ENCODE measurements at places on chromosomes 3 and 15.

DNA sequence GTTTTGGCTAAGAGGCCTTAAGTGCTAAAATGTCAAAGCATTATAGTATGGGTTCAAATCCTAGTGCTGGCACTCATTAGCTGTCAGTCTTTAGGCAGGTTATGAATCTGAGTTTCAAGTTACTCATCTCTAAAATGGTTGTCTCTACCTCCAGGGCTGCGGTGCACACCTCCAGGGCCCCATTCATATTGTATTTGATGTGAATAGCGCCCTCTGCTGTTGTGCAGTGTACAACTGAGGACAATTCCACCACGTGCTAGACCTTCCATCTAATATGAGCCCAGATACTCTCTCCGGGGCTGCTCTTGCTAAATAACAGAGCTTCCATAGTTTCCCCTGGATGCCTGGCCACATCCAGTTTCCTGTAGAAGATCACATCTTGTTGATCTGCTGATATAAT, 54.3 kb downstream of the OXNAD1 start:
- peak; percentile 77 for DNase-seq

GRCh38 chr15:29420188-29420587, 150.6 kb upstream of the NSMCE3 start:
- no peak for DNase-seq

- no peak for DNase-seq
Measured at GRCh38 chr3:158313338-158313927, 203.5 kb downstream of the RSRC1 start.

DNA sequence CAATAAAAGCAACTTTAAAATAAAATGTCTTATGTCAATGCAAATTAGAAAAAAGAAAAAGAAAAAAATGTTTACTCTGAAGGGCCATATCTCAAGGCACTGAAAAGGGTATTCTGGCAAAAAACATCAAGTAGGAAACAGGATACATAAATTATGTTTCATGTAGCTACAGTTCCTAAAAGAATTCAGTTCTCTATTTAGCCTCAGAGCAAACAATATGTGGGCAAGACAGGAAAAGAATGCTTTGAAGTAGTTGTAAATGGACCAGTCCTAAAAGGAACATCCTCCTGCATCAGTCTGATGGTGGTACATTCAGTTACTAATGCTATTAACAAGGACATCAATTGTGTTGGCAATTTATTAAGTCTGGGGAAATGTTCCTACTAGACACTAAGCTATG, 8.1 kb downstream of the COMMD2 start:
- DNase-seq = no peak

DNA sequence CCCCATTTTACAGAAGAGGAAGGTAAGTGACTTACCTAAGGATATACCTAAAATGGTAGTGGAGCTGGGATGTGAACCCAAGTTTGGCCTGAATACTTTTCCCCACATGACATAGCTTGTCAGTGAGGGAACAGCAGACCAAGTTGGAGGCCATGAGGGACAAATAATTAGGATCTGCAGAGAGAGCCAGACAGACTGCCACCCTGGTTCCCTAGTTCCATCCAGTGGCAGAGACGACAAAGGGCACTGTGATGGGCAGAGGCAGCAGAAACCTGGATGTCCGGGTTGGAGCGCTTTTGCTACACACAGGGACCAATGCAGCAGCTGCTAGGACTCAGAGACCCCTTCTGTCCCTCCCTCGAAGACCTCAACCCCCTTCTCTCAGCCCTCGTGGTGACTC, 1.2 kb downstream of the CPLX3 start:
- no peak for DNase-seq

DNA sequence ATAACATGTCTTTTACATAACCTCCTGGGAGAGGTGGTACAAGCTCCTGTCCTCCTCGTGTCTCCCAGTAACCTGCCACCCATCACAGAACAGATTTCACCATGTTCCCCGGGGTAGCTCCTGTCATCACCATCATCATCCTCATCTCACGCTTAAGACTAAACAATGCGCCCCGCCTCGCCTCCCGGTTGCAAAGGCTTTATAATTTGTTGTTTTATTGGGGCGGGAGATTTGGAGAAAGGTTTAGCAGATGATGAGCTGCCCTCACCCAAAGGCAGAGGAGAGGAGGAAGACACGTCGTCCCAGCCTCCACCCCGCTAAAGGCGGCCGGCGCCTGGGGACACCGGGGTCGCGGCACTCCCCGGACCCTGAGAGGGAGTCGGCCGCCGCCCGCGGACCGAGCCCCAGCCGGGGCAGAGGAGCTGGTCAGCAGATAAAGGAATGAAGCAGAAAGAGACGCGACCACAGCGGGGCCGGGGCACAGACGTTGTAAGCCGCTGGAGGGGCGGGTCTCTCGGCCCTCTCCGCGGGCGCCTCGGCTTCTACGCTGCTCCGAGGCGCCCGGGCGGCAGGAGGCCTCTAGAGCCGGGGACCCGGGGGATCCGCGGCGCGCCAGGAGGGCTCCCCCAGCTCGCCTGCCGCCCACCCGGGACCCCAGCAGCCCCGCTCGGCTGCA, 589 bp downstream of the HERC1 start:
- DNase-seq = peak; percentile 25

DNA sequence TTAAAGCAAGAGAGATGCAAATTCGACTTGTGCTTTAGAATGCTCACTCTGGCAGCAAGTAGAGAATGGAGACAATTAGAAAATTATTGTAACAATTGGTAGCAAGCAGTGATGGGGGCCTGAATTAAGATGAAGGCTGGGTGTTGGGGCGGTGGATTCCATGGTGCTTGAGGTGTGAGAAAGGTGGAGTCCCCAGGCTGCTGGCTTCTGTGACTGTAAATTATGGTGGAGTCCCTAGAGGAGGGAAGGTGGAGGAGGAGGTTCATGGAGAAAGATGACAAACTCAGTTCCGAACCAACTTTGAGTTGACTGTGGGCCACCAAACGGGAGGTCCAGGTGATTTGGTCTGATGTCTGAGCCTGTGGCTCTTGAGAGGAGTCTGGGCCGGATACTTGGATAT, 10.7 kb upstream of the SMAD3 start:
- DNase-seq = no peak

- DNase-seq = no peak
Measured at GRCh38 chr15:38883987-38884386, 319.4 kb upstream of the RASGRP1 start.
